ENCODE measurements at places on chromosomes 5 and 9.

DNA sequence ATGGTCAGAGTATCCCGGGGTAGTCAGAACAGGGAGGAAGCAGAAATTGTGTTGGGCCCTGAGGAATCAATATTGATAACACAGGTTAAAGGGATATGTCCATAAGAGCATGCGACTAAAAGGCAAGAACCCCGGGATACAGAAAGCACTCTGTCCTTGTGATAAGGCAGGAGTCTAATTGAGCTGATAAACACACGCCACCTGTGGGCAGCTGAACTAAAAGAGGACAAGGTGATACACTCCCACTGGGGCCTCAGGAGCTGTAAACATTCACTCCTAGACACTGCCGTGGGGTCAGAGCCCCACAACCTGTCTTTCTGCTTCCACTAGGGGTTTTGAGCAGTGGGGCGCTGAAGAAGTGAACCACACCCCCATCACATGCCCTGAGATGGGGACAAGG lies 144.7 kb upstream of the MPDZ start:
- no peak for DNase-seq

- no peak for DNase-seq
Observed at GRCh38 chr5:137236849-137237507, 262.1 kb downstream of the SPOCK1 start.

GRCh38 chr9:137172901-137173795 lies 1.3 kb upstream of the TMEM210 start:
- no peak for DNase-seq

GRCh38 chr5:151451626-151452520 lies 4.5 kb downstream of the SLC36A1 start:
- DNase-seq, result no peak

GRCh38 chr5:45521067-45521466 lies 175.1 kb downstream of the HCN1 start:
- DNase-seq, result peak; percentile 59

DNA sequence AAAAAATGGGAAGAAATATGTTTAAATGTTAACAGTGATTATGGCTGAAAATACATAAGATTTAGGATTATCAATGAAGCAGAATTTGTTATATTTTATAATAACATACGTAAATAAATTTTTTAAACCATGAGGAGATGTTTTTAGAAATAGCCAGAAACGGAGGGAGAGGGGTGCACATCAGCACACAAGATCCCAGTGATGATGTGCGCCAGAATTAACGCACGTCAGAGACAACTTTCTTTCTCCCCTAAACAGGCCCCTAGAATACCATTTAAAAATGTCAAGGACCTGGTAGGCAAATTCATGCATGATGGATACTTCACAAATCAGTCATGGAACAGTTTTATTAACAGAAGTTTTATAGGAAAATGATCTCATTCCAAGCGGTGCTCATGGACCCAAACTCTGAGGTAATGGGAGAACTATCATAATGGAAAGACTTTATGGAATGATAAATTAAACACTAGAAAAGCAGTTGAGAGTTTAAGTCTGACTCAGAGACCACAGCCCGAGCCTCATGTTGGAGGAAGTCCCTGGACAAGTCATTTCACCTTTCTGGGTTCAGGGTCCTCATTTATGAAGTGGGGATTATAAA lies 258.9 kb upstream of the GAS1 start:
- DNase-seq, result no peak

- DNase-seq, result no peak
Observed at GRCh38 chr5:172906888-172907287, 52.3 kb upstream of the RPL26L1 start.

- no peak for DNase-seq
Observed at GRCh38 chr5:72883850-72884249, 67.4 kb downstream of the TNPO1 start.

DNA sequence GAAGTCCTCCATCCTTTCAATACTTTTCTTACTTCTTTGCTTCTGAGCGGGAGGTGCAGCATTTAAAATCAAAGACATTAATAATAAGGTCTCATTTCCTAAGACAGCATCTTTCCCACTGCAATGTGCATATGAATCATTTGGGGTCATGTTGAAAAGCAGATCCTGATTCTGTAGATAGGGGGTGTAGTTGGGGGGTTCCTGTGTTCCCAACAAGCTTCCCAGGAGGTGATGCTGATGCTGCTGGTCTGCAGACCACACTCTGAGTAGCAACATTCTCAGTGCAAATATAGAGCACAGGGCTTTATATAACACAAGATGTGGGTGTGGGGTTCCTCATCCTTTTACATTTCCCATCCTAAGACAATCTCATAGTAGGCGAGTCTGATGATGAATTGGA lies 126.5 kb upstream of the PALM2AKAP2 start:
- DNase-seq, result no peak

GRCh38 chr5:167512111-167512510 lies 779.3 kb upstream of the WWC1 start:
- no peak for DNase-seq

- DNase-seq, result no peak
Observed at GRCh38 chr5:18745988-18746615, 1111.8 kb downstream of the TAF11L14 start.

All from neuronal stem cell (in vitro differentiated cells).